Dorsolateral prefrontal cortex (tissue), 122 donors: ENCODE measurements at places on chromosomes 5 and 9. TPM values are rescaled to one million over a fixed set of nuclear protein-coding genes. Genes with fewer than 3 reads are reported as not detected.

The DBH gene
- total RNA-seq: 0.73 TPM

The ARL10 gene
- 36.6 TPM for total RNA-seq

The TNFSF15 gene
- total RNA-seq: not detected

- DNase-seq: no peak
These were observed 367.5 kb downstream of the KDM4C start for GRCh38 chr9:7125231-7125630.

- DNase-seq: no peak
These were observed 18.4 kb upstream of the CNTLN start for GRCh38 chr9:17116400-17116837.

The FAM169A gene
- total RNA-seq: 68.4 TPM

- no peak for DNase-seq
These were observed 76.3 kb upstream of the GPBP1 start for GRCh38 chr5:57097526-57097925.

DNA sequence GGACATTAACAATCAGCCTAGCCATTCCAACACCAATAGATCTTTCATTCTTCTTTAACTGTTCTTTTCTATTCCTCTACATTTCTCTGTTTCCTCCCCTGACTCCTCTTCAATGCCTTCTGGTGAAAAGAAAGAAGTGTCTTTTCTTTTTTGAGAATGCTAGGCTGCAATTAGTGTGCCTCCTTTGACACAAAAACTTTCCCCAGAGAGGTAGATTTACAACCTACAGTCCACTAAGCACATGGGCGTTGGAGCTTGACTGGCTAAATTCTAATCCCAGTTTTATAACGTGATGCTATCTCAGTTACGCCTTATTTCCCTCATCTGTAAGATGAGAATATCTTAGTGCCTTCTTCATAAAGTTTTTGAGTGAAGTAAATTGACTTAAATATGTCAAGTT lies 16.9 kb upstream of the ANKRD55 start:
- DNase-seq: no peak

The CDH9 gene
- 42.5 TPM for total RNA-seq

The AK8 gene
- total RNA-seq: 5.3 TPM

DNA sequence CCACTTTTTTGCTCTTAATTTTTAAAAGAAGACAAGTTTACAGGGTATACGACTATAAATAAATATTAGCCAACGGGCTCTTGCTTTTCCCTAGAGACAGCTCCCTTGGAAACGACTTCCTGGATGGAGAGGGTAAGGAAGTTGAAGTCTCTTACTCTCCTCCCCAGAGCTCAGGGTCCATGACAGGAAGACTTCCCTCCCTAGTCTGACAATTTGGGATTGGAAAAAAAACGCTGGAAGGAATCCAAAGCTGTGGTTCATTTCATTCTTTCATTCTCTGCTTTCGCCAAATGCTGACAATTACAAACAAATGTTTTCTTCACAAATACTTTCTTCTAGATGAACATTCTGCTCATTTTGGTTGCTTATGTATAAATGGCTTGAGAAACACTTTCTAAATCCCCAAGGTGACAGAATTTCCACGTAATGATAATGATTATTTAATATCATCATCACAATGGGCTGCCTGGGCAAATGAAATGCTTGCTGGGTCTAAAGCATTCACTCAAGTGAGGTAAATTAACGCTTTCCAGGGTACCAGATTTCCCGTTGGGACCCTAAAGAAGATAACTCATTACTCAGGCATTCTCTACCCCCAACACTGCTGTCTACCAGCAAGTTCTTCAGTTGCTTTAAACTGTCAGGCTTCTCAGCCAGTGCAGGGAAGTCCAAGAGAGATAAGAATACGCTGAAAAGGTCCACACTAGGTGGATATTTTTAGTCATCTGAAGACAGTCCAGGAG lies 139.8 kb upstream of the SLC30A5 start:
- no peak for DNase-seq

DNA sequence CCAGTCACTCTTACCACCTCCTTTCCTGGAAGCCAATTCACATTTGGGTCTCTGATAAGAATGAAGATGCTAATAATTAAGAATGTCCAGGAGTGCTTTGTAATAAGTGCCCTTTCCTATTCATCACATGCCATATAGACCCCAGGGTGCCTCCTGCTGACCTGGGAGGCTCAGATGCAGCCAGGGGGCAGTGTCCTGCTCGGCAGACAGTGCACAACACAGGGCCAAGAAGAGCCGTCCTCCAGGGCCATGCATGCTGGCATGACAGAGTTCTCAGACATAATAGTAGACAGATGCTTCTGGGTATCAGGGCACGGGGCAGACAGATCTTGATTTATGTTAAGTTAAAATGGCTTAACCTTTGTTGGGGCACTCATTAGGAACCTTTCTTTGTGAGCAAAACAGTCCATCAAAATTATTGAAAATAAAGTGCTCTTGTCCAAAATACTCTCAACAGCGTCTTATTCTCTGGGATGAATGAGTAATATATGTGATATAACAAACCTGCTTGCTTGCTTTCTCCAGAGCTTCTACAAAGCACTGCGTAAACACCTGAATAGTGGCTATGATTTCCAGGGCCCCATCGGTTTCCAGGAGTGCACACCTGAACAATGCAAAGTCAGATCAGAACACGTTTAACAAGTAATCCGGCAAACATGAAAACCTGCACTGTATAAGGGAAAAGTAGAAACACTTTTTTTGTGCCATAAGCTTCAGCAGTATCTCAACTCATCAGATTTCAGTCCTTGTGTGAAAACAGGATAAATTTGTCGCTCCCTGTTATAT lies 192.7 kb downstream of the FANCC start:
- no peak for DNase-seq

DNA sequence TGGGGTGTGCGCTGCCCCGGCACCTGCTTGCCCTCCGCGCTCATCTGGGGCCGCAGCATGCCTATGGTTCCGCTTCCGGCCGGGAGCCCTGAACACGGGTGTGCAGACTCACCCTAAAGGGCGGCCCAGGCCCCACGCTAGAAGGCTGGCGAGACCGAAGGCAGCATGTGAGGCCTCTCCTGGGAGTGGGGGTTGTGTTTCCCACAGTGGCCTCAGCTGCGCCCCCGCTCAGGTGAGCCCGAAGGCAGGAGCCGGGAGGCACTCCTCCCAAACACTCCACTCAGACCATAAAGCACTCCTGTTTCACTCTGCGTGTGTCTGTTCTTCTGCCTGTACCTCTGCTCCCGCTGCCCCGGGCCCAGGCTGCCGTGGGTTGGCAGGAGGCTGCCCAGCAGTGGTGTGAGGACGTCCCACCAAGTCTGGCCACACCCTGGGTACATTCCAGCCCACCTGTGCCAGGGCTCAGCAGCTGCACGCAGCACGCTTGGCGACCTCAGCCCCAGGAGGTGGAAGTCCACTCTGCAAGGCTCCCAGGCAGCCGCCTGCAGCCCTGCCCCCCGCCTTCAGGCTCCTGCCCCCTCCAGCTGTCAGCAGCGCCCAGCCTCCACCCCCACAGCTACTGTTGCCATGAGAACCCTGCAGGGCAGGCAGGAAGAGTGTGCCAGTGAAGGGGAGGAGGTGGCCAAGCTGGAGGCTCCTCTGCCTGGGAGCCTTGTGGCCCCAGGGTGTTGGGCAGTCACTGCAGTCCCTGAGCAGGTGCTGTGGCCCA lies 1.2 kb upstream of the AJM1 start:
- peak; percentile 86 for DNase-seq

The JAKMIP2 gene
- 41.0 TPM for total RNA-seq

The SLIT3 gene
- total RNA-seq: 14.6 TPM

GRCh38 chr5:149371296-149371962 lies 7.7 kb downstream of the IL17B start:
- no peak for DNase-seq

DNA sequence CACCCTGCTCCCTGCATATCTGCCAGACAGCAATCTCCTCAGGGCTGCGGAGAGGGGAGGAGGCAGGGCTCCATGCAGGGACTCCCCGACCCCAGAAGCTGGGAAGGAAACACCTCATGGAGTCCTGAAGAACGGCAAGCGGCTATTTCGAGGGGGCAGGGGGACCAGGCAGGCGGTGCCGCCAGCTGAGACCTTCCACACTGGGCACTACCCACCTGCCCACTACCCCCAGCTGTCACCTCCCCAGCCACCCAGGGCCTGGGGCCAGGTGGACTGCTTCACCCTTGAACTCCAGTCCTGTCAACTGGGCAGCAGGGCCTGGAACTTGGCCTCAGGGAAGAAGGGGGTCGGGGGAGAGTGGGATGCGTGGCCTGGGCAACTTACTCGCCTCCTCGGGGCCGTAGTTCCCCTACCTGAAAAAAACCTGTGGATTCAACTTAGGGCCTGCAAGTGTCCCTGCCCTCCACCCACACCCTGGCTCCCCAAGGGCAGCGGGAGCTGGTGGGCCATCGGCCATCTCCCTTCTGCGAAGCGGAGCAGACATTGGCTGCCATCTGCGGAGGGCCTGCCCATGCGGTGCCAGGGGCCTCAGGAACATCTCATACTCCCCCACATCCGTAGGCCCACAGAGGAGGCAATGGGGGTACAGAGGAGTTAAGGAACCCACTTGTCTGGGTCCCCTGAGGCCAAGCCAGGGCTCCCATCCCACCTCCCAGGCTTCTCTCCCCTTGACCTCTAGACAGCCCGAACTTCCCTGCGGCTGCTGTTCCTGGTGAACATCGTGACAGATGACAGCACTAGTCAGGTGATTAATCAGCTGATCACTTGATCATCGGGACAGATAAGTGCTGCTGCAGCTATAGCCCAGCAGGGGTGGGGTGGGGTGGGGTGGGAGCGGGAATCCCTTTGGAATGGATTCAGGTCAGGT lies 18.5 kb upstream of the RALGDS start:
- no peak for DNase-seq

The DEPDC1B gene
- 0.74 TPM for total RNA-seq

The RNF145 gene
- total RNA-seq: 78.6 TPM

- no peak for DNase-seq
These were observed 182.5 kb downstream of the GAS1 start for GRCh38 chr9:86764671-86765343.

DNA sequence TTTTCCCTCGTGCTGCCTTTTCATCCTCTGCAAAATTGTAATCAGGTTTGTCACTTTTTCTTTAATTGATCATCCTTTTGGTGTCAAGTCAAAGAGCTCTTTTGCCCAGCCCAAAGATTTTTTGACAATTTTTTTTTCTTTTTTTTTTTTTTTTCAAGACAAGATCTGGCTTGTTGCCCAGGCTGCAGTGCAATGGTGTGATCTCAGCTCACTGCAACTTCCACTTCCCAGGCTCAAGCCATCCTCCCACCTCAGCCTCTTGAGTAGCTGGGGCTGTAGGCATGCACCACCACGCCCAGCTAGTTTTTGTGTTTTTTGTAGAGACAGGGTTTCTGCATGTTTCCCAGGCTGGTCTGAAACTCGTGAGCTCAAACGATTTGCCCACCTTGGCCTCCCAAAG lies 36.7 kb downstream of the CDK7 start:
- no peak for DNase-seq

GRCh38 chr5:174056064-174056847 lies 10.8 kb downstream of the NSG2 start:
- no peak for DNase-seq

GRCh38 chr5:42956551-42956950 lies 83.6 kb downstream of the ANXA2R start:
- no peak for DNase-seq

DNA sequence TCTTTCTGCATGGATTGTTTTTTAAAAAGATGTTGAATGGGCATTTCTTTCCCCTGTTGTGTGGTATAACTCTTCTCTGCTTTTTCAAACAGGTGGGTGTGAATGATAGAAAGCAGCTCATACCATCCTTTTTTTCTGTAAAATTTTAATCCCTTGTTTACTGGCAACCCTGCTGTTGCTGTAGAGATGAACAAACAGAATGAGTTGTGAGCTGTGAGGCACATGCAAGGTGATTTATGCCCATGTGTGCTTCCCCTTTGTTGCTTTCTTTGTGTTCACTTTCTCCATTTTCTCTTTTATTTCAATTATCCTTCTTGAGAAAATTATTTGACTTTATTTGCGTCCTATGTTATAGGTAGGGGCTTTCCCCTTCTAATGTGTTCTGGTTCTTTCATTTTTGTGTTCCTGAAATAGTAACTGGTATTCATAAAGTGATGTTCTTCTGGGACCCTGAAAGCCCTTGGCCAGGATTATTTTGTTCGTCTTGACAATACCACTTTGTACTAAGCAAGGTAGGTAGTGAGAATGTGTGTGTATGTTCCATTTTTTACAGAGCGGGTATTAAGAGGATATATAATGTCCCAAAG lies 79.9 kb downstream of the AOPEP start:
- DNase-seq: no peak

The SLC36A1 gene
- 46.0 TPM for total RNA-seq

DNA sequence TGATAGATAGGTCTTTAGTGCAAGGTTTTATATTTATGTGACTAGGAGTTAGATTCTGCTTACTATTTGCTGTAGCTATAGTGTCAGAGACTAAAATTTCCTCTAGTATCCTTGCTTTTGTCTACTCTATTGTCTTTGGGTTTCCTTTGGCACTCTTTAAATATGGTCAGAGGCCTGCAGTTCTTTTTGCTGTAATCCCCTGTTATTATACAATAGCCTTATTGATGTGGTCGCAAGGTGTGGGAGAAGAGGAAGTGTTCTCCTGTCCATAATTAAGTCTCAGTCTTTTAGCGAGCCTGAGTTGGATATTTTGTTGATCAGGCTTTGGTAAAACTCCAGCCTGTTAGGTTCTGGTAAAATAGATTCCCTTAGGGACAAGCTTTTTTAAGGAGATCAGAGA lies 34.9 kb downstream of the LURAP1L start:
- DNase-seq: no peak

DNA sequence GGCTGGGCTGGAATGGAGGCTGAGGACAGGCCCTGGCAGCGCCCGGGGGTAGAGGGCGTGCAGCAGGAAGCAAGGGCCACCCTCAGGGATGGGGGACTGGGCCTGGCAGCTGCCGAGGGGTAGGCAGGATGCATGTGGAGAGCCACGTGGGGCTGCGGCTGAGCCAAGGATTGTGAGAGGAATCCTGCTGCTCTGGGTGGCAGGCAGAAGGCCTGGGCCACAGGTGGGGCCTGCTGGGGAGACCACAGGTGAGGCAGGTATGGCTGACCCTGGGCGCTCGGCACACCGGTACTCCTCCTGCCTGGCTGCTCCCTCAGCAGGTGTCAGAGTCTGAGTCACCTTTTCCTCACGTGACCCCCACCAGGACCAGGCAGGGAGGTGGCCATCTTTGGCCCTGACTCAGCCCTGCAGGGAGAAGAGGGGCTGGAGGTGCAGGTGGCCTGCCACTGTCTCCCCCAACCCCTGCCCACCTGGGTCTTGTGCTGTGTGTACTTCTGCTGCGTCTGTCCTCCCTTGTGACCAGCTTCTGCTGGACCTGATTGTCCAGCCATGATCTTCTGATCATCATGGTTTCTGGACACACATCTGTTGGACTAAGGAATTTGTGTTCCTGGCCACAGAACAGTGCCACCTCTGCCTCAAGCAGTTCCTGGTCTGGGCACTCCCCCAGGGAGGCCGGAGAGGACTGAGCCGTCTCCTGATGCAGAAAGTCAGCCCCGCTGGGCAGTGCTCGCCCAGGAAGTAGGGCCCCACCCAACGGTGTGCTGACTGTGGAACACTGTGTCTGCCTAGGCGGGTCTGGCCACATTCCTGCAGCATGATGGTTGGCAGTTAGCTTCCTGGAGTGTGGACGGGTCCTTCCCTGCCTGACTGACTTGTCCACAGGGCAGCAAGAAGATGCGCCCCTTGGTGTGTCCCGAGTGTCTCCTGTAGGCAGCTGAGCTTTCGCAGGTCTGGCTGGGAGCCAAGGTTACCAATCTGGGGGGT lies 6.4 kb downstream of the ARRDC1 start:
- no peak for DNase-seq

The NSD1 gene
- total RNA-seq: 81.1 TPM

GRCh38 chr9:126532489-126532888 lies 81.2 kb upstream of the LMX1B start:
- no peak for DNase-seq
